ENCODE measurements at places on chromosomes 11 and 22. TPM values are rescaled to one million over a fixed set of nuclear protein-coding genes. Genes with fewer than 3 reads are reported as not detected.
A peak's percentile ranks its signal among the peaks of the same experiment; 100 is the strongest.

DNA sequence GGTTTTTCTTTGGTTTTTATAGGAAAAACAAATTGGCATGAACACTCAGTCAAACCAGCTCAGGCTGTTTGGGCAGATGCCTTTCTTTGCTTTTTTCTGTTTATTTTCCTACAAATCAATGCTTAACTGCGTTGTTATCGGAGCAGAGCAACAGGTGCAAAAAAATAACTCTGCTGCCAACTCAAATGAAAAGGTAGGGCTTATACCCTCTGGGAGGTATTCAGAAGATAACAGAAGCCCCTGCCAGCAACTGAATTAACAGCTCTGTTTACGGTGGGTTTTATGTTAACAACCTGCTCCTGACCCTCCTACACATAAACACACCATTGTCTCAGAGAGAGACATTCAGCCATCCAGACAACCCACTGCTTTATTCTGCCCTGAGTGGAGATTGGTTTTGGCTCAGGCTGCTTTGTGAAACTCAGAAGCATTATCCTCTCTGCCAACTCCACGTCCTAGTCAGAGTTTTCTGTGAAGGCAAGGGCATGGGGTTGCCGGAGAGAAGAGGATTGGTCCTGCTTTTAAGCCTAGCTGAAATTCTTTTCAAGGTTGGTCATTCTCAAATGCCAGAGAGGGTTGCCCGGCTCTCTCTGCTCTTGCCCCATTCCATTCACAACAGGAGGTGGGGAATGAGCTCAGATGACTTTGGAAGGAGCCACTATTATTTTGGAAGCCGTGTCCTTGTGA is 11.4 kb downstream of the EHF start:
- DNase-seq, result no peak

GRCh38 chr11:15291885-15292284 is 177.2 kb downstream of the INSC start:
- DNase-seq, result no peak

DNA sequence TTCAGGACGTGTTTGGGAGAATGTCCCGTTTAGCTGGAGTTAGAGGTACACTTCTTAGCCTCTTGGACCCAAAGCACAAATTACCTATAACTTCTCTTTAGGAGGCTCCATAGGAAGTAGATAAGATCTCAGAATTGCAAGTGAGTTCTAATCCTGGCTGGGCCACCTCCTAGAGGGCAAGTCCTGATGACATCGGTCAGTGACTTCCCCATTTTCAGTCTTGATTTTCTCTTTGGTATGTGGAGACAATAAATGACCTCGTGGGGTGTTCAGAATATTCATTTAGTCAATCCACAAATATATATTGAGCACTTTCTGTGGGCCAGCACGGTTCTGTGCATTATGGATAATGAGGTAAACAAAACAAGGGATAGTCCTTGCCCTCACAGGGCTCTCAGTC is 208.6 kb downstream of the CWF19L2 start:
- no peak for DNase-seq

- peak; percentile 89 for DNase-seq
Observed at GRCh38 chr11:129815596-129816461, at the start of gene TMEM45B. TSS of gene TMEM45B (plus strand) at chr11:129815848. CDS start at chr11:129852483, 36,635 bp downstream.

The SORL1 gene
- total RNA-seq, result 109 TPM

The INPP5J gene
- total RNA-seq, result 21.3 TPM
